Activated CD8-positive, alpha-beta T cell treated with anti-CD3 and anti-CD28 coated beads for 36 hours (primary cell): ENCODE measurements at places on chromosomes 7 and 10. TPM values are rescaled to one million over a fixed set of nuclear protein-coding genes. Genes with fewer than 3 reads are reported as not detected.

GRCh38 chr10:100345570-100346330, 1.3 kb upstream of the SCD start:
- DNase-seq: no peak

DNA sequence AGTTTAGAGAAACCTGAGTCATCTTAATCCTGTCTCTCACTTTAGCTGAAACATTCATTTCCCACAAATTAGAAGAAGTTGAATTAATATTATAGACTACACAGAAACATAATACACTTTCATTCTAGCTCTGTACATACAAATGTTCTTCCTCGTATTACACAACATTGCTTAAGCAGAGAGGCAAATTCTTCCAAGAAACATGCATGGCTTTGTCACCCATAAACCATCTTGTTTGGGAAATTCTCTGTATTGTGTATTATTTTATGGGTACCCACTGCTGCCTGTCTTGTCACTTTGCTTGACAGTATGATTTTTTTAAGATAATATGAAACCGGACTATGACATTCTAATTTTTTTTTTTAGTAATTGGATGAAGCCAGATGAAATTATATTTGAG, 104.0 kb downstream of the SRI start:
- DNase-seq: no peak

DNA sequence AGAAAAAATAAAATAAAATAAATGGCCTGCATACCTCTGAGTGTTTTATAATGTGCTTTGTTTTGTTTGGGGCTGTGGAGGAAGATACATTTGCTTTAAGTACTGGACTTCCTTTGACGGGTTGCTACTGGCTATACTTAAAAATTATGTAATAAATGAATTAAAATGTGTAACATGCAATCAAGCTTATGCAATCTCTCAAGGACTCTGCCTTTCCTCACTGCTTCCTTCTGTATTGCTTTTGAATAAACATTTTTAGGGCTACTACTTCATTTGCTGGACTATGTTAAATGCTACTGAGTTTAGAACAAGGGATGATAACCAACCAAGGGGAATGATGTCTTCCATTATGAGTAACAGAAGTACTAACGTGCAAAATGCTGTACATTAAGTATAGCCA, 91.6 kb downstream of the ETV1 start:
- DNase-seq: no peak

DNA sequence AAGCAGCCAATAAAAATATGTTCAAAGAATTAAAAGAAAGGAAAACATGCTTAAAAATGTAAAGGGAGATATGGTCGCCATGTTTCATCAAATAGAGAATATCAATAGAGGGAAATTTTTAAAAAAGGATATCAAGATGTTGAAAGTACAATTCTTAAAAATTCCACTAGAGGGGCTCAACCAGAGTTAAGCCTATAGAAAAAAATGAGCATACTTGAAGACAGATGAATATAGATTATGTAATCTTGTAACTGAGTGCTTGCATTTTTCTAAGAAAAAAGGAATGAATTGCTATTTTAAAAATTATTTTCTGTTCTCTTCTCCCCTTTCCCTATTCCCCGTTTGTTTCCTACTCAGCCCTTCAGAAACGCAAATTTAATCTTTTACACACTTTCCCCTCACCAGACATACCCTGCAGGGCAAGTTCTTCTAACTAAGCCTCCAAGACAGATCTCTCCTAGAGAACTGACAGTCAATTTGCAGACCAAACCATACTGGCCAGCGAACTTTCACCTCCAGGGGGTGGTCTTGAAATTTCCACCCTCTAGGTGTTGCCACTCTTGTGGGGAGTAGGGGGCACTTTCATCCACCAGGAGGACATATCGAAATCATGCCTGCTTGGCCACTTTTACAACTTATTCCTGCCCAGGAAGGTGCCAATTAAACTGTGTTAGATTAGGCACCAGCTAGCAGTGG, 67.7 kb downstream of the NSUN6 start:
- DNase-seq: no peak

DNA sequence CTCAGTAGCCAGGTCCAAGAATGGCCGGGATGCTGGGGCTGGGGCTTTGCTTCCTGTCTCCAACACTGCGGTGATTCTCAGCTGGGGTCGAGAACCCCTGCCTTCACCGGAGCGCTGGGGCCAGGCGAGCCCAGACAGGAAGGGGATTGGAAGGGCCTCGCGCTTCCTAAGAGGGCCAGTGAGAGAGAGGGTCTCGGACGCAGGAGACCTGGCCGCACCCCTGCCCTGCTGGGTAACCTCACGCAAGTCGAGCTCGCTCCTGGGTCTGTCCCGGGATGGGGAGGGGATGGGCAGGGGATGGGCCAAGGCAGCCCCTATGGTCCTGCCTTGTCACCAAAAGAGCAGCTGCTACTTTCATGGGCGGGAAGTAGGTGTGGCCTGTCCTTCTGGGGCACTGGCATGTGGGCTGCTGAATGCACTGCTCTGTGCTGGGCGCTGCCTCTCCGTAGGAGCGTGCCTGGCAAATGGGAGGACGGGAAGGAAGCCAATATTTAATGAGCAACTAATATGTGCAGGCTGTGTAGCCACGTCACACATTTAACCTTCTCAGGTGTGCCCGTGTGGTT, 20.0 kb downstream of the KCNK18 start:
- peak; percentile 43 for DNase-seq

DNA sequence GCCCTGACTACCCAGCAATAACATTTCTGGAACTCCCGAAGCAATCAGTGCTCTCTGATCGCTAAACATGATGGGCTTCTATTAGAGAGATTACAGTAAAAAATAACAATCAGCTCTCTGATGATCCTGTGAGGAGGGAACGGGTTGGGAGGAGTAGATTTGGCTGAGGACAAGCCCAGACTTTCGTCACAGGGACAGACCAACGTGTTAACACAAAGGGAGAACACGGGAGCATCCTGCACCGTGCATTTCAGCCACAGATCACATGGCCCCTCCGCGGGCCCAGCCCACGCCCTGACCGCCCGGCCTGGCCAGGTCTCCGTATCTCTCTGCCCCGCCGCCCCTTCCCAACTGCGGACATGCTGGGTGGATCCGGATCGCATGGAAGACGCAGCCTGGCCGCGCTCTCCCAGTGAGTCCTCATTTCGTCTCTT, 95.0 kb upstream of the AGBL3 start:
- DNase-seq: no peak

- DNase-seq: no peak
These were observed 143.4 kb downstream of the C10orf105 start for GRCh38 chr10:71575934-71576801.

DNA sequence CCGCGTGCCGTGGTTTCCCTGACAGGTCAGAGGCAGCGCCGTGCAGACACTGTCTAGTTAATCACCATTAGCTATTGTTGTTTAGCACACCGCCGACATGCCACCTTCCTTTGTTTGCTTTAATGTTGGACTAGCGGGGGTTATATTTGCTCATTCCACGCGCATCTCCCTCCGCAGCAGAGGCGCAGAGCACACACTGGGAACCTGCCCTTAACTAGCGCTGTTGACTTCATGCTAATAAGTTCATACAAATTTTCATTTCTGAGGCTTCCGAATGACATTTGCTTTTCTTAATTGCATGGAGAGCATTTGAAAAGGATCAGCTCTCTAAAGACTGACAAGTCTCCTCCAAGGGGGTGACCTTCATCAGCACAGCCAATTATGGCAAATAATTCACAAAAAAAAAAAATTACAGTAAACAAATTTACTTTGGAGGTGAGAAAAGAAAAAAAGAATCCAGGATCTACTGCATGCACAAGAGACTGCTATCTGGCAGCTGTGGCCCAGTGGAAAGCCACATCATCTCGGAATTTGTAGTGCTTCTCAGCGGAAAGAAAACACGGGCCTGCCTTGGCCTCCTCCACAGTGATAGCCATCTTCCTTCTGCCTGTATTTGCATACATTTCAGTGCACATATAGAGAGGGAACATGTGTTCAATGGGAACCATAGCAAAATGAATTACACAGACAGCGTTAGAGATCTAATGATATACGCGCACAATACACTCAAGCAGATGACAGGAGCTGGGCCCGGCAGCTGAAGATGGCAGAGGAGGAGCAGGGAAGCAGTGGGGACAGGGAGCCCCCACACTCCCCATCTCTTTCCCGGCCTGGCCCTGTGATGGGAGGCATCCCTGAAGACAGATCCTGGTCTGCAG, 94.2 kb downstream of the EBF3 start:
- DNase-seq: no peak

GRCh38 chr7:4681886-4682620, at the start of gene FOXK1:
TSS of gene FOXK1 (plus strand) at chr7:4682295. CDS start at chr7:4682309, 14 bp downstream.
- peak; percentile 78 for DNase-seq

- DNase-seq: no peak
These were observed 106.3 kb downstream of the ST8SIA6 start for GRCh38 chr10:17348011-17348500.

DNA sequence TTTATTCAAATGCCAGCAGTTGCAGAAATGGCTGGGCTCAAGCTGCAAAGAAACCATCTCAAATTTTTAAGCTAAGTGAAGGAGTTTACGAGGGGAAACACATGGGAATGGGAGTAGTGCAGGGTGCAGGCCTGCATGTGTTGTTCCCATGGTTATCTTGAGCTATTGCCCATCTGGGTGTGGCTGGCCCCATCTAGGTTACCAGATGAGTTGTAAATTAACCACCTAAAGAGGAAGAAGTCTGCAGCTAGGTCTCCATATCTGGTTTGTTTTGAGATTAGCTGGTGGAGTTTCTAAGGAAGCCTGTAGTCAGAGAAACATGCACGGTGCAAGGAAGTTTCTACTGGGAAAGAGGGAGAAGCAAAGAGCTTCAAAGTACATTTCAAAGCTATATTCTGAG, 23.3 kb upstream of the STEAP2 start:
- no peak for DNase-seq

DNA sequence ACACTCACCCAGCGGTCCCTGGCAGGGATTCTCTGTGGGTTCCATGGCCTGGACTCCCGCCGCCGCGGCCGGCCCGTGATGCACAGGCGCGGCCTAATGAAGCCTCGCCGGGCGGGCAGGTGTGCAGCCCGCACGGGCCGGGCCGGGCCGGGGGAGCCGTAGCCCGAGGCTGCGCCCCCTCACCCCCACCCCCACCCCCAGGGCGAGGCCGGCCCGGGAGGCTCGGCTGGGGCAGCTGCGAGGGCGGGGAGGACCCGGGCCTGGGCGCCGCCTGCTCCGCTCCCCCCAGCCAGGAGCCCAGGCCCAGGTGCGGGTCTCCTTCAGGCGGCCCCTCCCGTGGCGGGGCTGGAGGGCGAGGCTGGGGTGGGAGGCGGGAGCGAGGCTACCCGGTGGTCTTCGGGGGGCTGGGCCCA, at the start of gene NOBOX:
TSS of gene NOBOX (minus strand) at position 45 of the 413 bp plus-strand sequence.
- no peak for DNase-seq

DNA sequence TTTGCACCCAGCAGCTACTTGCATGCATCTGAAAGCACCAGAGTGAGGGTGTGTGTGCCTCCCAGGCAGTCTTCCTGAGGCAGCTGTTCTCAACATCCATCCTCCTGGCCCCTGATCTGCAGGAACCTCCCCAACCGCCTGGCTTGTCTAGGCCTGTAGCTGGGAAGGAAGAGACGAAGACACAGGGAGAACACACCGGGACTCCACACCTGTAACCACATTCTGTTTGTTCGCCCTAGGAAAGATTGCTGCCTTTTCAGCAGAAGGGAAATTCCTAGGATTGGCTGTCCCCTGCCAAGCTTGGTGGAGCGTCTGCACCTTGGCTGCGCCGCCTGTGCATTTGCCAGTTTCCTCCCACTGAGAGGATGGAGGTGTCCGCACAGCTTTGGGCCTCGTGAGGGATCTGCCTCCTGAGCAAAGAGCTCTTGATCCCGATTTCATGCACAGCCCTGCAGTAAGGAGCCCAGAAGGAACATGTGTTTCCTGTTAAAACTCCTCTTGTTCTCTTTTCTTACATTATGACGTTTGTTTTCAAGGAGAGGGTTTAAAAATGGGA, 154.6 kb downstream of the TPST1 start:
- DNase-seq: no peak

DNA sequence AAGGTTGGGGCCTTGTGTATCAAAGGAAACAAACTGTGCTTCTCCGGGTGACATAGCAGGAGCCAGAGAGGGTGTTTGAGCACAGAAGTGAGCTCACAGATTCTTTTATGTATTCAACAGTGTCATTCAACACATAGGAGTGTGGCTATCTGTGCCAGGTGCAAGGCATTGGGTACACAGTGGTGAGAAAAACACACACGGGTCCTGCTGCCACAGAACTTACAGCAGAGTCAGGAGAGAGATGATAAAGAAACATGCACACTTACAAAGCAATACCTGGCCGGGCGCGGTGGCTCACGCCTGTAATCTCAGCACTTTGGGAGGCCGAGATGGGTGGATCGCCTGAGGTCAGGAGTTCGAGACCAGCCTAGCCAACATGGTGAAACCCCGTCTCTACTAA, 16.3 kb upstream of the ECHDC3 start:
- DNase-seq: no peak

DNA sequence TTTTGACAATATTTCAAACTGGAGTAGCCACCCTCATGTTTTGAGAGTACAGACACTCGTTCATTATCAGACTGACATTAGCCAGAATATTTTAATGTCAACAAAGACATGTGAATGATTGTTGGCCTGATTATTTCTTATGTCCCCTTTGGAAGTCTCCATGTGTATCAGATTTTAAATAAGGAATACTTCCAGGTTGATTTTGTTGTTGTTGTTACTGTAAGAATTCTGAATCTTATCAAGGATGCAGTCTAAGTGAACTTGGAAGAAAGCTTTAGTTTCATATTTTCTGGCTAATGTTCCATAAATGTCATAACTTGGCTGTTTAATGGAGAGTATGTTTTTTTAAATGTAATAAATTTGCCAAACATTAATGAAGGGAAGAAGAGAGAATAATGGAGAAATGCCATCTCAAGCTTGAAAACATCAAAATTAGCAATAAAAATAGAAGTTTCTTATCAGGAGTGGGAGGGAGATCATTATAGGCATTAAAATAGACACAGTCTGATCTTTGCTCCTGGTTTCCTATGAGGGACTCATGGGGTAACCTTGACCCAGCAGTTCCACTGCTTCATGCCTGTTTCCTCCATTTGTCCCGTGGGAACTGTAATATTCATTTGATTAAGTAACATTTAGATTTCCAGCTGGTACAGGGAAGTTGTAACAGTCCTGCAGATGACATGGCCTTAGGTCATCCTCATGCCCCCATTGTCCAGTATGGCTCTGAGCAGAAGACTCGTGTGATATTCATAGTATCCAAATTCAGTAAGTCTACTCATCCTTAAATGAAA, 122.4 kb upstream of the KIAA1217 start:
- no peak for DNase-seq

GRCh38 chr7:129940329-129940728, 12.4 kb downstream of the UBE2H start:
- DNase-seq: no peak

GRCh38 chr7:21238400-21239116, 189.3 kb upstream of the SP4 start:
- no peak for DNase-seq

CCDC7 gene
- 5.5 TPM for total RNA-seq

HABP2 gene
- total RNA-seq: not detected

CPA1 gene
- not detected for total RNA-seq

C10orf67 gene
- 0.25 TPM for total RNA-seq

CSTF2T gene
- total RNA-seq: 21.2 TPM

SP8 gene
- total RNA-seq: not detected

RET gene
- total RNA-seq: 0.13 TPM

INSYN2A gene
- total RNA-seq: not detected

PTPRN2 gene
- 0.49 TPM for total RNA-seq
